ENCODE measurements at places on chromosomes 13 and 19.

GRCh38 chr19:32824191-32824751 is 45.3 kb downstream of the SLC7A9 start:
- DNase-seq, result peak; percentile 32

DNA sequence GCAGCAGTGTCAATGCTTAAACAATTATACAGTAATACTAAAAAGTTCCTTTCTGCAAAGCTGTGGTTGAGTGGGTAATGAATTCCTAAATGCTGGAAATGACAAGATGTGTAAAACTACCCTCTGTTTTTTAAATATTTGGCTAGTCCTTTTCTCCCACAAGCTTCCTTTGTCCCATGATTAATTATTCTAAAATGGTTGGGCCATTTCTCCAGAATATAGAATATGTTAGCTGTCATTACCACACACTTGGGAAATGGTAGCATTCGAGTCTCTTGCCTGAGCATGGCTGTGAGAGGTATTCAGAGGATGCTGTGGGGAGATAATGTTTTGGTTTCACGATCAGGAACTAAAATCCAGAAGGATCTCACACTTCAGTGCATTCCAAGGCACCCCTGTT is 1185.8 kb downstream of the UQCRFS1 start:
- DNase-seq, result no peak

DNA sequence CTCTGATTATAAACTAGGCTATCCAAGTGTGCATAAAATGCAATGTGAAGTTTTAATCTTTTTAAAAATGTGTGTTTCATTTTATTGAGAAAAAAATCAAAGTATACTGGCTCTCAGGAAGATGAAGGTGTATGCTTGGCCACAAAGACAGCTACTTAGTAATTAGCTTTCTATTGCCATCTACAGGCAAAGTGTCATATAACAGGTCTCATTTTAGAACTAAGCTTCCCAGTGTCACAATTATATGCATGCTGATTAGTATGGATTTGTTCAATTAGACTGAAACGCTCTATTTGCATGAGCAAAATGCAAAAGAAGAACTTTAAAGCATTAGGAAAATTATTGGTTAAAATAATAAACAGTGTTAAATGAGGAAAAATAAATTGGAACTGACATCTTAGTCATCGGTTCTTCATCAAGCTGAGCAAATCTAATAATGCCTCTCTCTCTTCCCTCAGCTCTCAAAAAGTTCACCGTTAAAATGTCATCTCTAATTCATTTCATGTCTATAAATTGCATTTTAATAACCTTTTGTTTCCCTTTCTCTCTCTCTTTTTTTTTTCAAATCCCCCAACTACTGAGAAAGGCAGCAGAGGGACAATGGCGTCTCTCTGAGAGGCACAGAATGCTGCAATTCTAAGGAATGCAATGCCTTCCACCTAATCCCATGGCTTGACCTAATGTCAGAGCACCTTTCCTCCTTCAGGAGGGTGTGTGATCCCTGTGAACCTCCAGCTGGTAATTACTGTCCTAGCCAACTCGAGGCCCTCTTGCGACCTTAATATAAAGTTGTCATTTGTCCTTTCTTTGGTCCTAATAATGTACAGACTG is 313.1 kb upstream of the MAB21L1 start:
- peak; percentile 90 for DNase-seq

DNA sequence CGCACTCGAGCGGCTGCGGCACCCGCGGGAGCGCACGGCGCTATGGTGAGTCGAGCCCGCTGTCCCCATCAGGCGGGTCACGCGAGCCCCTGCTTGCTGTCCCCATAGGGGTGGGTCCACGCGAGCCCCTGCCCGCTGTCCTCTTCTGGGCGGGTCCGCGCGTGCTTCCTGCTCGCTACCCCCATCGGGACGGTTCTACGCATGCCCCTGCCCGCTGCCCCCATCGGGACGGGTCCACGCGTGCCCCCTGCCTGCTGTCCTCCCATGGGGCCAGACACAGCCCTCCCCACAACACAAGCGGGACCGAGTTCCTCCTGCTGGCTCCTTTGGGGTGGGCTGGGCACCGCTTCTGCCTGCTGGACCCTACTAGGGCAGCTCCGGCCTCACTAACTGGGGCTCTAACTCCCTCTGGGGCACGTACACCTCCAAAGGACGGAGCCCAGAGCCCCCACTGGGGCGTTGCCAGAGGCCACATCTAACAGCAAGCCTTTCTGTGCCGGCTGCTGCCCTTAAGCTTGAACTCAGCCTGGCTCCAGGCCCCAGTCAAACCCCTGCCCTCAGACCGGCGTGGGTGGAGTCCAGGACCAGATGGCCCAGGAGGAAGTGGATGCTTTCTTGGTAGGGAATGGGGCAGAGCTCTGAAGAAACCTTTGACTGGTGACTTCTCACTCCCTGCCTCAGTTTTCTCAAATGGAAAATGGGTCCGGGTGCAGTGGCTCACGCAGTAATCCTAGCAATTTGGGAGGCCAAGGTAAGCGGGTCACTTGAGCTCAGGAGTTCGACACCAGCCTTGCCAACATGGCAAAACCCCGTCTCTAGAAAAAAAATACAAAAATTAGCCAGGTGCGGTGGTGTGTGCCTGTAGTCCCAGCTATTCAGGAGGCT is 722 bp downstream of the COLGALT1 start:
- peak; percentile 63 for DNase-seq

GRCh38 chr13:35888981-35889380 is 242.2 kb downstream of the DCLK1 start:
- DNase-seq, result peak; percentile 51

DNA sequence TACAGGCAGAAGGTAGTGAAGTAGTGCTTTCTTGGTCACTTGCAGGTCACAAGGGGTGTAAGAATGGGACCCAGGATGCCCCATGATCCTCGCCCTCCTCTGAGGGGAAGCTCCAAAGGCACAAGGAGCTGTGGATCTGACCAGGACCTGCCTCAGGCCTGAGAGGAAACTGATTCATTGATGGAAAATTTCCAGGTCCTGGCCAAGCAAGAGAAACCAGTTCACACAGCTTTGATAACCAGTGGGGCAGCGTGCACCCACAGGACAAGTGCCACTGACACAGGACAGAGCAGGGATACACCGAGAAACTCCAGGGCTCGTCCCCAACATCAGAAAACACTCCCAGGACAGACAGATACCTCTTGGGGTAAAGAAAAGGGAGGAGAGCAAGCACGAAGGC is 177.1 kb downstream of the RBM26 start:
- DNase-seq, result no peak

GRCh38 chr13:72953391-72953965 is 105.3 kb upstream of the KLF5 start:
- no peak for DNase-seq

DNA sequence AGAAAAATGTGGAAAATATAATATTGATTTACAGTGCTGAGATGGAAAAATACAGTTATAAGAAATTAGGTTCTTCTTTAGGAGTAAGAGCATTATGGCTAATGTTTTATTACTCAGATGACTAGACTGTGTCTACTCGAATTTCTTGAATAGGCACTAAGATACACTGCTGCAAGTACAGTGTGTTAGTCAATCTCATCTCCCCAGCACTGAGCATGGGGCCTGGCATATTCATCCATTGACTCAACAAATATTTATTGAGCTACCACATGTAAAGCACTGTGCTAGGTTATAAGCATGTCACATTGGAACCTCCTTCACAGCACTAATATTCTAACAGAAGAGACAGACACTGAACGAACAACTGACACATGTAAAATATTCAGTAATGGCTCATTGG is 242.5 kb upstream of the GPC6 start:
- DNase-seq, result no peak

- DNase-seq, result peak; percentile 56
Measured at GRCh38 chr13:69579351-69579750, 528.3 kb upstream of the ATXN8OS start.

DNA sequence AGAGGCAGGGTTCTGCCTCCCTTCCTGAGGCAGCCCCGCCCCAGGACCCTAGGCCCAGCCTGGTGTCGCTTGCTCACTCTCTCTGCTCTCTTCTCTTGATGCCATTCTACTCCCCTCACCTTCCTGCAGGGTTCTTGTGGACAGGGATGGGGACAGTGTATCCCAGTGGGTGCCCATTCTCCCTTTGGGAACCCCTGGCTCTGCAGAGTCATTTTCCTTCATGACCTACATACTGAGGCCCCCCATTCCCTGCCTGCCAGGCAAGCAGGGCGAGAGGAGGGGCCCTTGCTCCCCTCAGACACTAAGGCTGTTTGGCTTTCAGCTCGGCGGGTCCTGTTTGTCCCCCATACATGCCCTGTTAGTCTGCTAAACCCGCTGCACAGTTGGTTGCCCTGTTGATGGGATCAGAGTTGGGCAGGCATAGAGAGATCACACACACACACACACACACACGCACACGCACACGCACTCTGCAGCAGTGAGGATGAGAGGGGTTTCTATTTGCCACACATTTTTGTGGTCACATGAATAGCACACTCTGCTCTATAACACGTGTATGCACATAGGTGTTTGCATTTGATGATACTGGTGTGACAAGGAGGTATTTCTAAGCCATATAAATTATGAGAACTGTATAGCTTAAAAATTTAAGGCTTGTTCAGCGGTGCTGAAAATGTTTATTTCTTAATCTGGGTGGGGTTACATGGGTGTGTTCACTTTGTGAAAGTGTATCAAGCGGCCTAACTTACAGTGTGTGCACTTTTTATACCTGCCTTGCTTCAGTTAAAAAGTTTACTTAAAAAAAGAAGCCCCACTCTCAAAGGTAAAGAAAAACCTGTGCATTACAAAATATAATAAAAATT is 20.3 kb downstream of the NFIX start:
- peak; percentile 64 for DNase-seq

GRCh38 chr13:95188128-95188527 is 113.1 kb downstream of the ABCC4 start:
- DNase-seq, result no peak

GRCh38 chr19:10583036-10583776 is 3.9 kb downstream of the AP1M2 start:
- DNase-seq, result no peak

DNA sequence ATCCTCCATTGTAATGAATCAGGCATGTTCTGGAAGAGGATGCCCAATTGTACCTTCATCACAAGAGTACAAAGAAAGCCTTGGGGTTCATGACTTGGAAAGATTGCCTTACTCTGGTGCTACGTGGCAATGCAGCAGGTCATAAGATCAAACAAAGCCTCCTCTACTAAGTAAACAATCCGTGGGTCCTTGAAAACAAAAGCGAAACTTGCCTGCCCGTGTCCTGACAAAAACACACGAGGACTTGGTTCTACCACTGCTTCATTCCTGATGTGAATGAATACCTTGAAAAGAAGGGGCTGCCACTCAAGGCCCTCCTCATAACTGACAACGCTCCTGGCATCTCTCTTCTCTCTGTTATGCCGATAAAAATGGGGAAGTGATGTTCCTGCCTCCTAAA is 18.9 kb downstream of the ZNF563 start:
- no peak for DNase-seq

DNA sequence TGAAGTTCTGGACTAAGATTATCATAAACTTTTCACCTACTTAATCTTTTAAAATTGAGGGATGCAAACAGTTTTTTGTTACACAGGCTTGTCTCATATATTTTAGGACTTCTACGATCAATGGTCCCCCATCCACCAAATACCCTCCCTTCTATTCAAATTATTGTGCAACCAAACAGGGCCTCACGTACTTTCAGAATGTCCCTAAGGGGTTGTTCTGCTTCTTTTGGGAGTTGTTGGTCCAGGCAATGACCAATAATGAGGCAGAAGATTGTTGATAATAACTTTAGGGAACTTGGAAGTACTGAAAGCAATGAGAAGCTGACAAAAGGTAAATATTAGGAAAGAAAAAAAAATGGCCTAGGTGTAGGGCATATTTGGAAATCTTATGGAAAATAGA is 2.9 kb downstream of the DNAJC15 start:
- DNase-seq, result no peak

- DNase-seq, result no peak
Measured at GRCh38 chr13:106997696-106998095, 429.8 kb upstream of the ARGLU1 start.

- DNase-seq, result no peak
Measured at GRCh38 chr13:29005763-29006120, 185.6 kb downstream of the MTUS2 start.

DNA sequence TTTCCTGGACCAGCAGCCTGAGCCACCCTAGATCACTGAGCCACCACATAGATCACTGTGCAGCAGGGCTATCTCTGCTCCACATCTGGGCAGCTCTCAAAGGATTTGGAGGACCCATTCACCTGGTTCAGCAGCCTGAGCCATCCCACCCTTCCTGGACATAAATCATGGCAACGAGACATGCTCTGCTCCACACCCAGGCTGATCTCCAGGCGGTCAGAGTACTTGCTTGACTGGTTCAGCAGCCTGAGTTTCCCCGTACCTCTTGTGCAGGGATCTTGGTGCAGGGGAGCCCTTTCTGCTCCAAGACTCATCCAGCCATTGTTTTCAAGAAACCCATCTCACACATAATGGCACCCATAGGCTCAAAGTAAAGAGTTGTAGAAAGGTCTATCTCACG is 195.3 kb downstream of the LIG4 start:
- no peak for DNase-seq

DNA sequence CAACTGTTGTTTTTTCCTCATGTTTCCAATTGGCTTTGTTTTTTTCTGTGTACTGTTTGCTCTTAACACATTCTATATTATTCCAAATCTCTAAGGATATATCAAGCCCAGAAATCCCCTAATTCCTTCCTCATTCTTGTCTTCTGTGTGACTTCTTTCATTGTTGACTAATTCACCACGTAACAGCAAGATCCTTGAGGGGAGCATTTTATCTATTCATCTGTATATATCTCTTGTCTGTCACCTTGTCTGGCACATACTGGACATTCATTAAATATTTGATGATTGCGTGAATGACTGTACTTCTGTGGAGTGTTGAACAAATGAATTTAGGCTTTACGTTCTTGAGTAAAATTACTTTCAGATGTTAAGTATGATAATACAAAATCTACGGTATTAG is 44.8 kb upstream of the OLFM4 start:
- no peak for DNase-seq

- DNase-seq, result no peak
Measured at GRCh38 chr19:10624585-10624984, 768 bp upstream of the SLC44A2 start.

GRCh38 chr19:57302020-57302465 is 18.2 kb upstream of the ZNF543 start:
- no peak for DNase-seq

DNA sequence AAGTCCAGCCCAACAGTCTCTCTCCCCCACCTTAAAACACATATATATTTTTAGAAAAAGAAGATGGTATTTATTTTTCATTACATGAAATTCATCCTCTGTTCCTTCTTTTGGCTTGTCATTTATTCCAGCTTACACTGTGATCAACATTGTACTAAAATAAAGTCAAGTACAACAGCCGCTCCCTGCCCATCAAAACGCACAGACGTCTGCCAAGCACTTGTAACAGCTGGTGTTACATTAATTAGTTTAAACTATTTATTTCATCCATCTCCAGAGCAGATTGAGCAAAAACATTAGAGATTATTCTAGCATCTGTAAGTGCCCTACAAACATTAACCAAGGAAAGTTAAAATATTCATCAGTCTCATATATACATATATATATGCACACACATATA is 350.5 kb downstream of the DACH1 start:
- DNase-seq, result no peak

DNA sequence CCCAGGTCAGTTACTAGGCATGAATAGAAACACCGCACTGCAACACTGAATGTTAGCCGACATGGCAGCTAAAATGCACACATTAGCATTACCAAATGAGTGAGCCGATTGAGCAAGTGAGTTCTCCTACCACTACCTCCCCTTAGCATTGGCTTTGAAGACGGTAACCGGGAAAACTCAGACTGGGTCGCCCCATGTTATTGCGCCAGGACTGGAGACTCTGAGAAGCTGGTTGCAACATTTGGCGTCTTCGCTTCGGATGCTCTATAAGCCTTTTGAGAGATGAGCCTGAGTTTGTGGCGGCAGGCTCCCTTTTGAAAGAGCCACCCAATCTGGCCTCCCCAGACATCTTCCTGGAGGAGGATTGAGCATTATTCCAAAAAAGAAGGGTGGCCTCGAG is 68.5 kb upstream of the POMP start:
- no peak for DNase-seq
